Ureter (tissue), 1 donor: ENCODE measurements at places on chromosomes 4 and X.

DNA sequence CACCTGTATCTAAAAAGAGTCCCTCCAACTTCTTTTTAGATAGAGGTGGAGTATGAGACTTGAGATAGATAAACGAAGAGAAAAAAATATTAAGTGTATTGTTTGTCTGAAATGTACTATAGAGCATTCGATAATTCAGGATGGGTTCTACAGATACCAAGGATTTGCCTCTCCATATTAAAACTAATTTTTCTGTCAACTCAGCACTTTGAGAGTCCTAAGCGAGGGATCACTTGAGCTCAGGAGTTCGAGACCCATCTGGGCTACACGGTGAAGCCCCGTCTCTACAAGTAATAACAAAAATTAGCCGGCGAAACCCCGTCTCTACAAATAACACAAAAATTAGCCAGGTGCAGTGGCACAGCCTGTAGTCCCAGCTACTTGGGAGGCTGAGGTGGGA is 1.5 kb downstream of the DNAAF6 start:
- no peak for DNase-seq

DNA sequence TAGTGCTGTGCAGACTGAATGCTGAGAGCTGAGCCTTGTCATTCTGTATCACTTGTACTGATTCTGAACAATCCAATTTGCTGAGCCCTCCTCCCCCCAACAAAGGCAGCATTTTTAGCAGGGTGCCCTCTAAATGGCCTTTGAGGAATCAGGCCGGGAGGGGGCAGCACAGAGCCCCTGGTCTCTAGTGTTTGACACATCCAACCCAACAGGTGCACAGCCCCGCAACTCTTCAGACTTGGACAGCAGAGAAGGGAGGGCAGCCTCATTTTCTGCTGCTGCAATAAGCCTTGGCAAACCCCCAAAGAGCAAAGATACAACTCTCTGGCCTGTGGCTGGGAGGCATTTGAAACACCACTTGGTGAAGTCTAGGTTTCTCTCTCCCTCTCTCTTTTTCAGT is 3.4 kb downstream of the ATP1B4 start:
- DNase-seq, result peak; percentile 49

DNA sequence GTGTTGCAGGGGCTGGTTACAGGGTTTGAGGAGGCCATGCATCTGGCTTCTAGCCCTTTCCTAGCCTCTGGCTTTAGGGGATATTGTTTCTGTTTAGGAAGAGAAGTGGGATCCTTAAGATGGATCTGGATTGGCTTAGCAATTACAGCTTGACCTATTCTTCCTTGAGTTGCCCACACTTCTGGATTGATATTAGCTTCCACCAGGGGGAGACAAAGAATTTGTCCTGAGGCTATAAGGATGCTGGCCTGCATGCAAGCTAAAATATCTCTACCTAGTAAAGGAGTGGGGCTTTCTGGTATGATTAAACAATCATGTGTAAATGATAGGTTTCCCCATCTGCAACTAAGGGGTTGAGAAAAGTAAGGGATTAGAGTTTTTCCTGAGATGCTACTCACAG is 117.2 kb downstream of the TEX13C start:
- DNase-seq, result no peak

GRCh38 chr4:24235618-24236017 is 345.8 kb upstream of the PPARGC1A start:
- DNase-seq, result no peak

- no peak for DNase-seq
Measured at GRCh38 chr4:93178279-93178678, 650.3 kb upstream of the ATOH1 start.

GRCh38 chrX:103495786-103496185 is 23.5 kb downstream of the RAB40A start:
- DNase-seq, result no peak

- no peak for DNase-seq
Measured at GRCh38 chrX:155086202-155086840, 15.0 kb downstream of the BRCC3 start.

GRCh38 chr4:82380344-82380743 is 6.6 kb upstream of the HNRNPD start:
- peak; percentile 76 for DNase-seq

DNA sequence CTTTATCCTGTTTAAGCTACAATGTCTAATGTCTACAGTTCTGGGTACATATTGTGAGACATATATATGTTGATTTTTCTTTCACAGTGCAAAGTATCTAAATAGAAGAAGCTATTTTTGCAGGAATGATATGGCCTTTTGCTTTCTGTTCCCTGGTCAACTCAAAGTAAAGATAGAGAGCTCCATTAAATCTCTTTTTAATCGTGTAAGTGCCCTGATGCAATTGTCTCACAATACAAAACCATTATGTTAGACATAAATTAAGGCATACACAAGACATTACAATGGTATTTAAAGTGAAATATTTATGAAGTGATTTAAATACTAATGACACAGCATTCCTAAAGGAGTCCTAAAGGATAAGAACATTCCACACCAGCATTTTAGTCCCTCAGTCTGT is 1559.7 kb upstream of the AGA start:
- DNase-seq, result no peak

- peak; percentile 61 for DNase-seq
Measured at GRCh38 chr4:119070301-119070700, 65.3 kb upstream of the MYOZ2 start.

GRCh38 chrX:12798601-12799000 is 7.4 kb downstream of the PRPS2 start:
- DNase-seq, result no peak

DNA sequence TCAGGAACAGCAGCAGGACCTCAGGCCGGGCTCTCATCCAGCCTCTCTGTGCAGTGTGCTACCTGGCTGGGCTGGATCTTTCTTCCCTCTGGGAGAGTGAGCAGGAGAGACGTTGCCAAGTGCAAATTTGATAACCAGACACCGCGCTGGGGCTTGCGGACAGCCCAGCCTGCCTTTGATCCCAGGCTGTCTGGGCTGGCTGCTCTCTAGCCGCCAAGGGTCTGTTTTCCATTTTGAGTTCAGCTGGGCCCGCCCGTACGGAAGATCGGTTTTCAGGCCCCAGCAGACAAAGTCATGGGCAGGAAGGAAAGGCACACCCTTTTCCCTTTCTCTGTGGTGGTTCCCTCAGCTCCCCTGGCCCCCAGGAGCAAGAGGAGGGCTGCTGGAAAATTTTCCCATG is 90.2 kb downstream of the CPZ start:
- DNase-seq, result no peak

DNA sequence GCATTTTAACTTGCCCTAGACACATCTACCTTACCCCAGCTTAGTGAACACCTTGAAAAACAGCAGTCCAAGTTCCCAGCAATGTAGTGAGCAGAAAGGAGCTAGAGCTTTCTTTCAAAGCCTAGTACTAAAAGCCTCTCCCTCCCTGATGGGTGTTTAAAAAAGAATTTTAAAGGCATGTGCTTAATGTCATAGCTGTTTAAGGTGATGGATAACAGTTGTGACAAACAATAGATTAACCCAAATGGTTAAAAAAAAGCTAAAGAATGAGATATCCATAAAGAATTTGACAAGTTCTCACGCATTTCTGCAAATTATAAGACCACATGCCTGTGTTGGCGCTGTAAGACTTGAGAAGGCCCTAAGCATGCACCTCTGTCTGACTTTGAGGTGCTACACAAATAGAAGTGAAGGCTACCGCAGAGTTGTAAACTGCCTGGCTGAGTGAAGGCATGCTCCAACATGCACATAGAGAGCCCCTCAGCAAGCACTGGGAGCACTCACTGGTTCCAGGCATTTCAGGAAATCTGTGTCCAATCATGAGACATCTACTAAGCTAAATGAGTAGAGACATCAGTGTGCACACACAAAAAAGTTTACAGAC is 94.0 kb downstream of the PHF8 start:
- no peak for DNase-seq

DNA sequence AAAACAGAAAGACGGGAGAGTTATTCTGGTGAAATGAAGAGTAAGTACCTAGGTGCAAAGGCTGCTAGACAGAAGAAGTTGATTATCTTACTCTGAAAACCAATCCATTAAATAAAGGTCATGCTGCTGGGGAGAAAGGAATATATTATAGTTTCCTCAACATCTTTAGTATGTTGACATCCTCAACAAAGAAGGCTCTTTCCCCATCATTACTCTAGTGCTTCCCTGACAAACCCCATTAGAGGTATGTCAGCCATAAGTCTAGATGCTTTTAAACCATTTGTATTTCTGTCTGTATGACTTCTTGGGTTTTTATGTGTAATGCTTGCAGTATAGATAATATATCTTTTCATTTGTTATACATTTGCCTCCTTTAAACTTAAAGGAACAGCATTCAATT is 75.9 kb downstream of the ADGRL3 start:
- no peak for DNase-seq

DNA sequence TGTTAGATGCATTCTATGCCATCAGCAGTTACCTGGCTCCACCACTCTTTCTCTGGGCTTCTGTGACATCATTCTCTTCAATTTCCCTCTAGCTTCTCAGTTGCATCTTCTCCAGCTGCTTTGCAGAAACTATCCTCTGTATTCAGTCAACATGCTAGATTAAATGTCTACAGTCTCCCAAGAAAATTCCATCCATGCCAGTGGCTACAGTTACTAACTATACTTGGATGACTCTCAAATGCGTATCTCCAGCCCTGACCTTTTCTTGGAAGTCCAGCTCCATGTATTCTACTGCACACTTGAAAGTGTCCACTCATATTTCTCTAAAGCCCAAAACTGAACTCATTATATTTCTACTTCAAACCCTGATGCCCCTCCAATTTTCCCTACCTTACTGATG is 232.3 kb upstream of the TENM3 start:
- no peak for DNase-seq
